Esophagus mucosa (tissue), 1 donor: ENCODE measurements at places on chromosomes 11 and 22.

GRCh38 chr11:45771193-45771565, 33.8 kb upstream of the SLC35C1 start:
- peak; percentile 58 for ATAC-seq

DNA sequence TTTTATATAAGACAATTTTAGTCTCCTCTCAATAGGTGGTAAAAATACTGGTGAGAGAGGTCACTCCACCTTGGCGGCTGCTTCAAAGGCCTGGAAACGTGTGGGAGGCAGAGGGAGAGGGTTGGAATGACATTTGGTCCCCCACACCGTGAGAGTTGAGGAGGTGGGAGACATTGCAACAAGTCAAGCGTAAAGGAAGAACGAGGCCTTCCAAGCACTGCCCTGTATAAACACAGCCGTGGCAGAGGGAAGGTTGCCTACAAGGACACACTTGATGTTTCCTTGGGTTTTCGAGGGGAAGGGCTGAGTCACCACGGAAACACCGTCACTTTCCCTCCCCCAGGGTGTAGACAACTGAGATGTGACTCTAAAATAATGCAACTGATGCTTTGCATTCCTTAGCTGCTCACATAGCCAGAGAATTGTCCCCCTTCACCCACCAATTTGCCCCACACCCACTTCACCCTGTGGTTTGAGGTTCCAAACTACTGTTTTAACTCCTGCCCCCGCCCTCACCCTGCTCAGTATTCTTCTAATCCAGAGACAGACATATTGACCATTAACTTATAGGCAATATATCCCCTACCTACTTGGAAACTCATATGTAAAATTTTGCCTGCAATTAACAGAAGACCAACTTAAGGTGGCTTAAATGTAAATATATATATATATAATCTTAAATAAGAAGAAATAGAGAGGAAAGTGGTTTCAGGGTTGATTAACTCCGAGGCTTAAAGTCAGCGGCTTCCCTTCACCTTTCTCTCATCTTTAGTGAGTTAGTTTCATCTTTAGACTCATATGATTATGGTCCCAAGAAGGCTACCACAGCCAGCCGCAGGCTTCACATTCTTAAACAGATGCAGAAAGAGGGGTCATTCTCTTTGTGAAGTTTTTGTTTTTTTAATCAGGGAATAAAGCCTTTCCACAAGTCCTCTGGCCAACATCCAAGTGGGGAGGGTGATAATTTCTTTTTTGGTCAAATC, 54.1 kb upstream of the BDNF start:
- no peak for ATAC-seq

DNA sequence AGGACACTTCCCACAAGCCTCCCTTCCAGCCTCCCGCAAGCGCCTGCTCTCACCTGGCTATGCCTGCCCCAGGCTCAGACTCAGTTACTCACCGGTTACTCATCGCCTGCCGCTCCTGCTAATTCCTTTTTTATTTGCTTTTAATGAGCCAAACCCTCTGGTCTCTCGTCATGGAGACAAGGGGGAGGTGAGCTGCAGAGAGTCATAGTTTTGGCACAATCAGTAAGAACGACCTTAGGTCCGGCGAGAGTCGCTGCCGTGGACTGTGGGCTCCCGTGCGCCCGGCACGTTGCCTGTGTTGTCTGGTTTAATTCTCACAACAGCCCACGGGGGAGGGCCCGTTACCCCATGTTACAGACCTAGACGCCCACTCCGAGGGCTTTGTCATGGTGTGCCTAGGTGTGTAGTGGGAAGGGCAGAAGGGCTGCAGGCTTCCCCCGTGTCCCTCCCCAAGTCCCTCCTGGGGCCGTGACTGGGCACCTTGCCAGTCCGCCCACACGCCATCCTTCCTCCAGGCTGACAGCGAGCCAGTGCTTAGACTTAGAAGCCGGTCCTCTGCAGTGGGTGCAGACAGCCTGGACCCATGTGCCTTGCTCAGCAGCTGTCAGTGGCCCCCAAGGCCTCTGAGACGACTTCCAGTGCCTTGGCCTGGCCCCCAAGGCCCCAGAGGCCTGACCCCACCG, 42.2 kb downstream of the WNT7B start:
- peak; percentile 92 for ATAC-seq

DNA sequence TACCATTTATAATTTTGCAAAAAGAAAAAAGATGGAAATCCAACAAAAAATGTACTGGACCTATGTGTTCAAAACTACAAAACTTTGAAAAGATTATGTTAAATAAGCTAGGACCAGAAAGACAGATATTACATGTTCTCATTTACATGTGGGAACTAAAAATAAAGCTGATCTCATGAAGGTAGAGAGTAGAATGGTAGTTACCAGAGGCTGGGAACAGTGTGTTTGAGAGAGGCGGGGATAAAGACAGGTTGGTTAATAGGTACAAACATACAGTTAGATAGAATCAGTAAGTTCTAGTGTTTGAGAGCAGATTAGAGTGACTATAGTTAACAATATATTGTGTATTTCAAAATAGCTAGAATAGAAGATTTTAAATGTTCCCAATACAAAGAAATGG, 71.6 kb downstream of the USP47 start:
- no peak for ATAC-seq

DNA sequence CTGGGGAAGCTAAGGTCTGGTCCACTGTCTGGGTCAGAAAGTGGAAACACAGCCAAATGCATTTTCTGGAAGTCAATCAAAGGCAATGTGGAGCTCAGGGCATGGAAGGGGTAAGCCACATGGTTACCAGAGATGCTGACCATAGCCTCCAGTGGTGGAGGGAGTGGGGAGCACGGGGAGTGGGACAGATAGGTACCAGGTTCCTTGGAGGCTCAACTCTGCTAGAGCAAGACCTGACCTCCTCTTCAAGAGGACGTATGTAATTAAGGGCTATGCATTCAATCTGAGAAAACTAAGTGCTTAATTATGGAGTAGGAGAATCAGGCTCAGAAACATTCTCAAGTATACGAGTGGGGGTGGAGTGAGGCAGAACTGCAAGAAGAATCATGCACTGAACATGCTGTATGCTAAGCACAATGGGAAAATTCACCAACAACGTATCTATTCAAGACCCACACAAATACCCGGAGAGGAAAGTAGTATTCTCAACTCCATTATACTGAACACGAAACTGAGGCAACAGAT, 65.2 kb upstream of the PHOX2A start:
- ATAC-seq, result no peak

GRCh38 chr11:19739872-19740271, 27.2 kb downstream of the NAV2 start:
- no peak for ATAC-seq

- ATAC-seq, result no peak
Measured at GRCh38 chr22:17575151-17575550, 11.9 kb downstream of the SLC25A18 start.

GRCh38 chr11:45092901-45093760, 53.3 kb upstream of the PRDM11 start:
- no peak for ATAC-seq

DNA sequence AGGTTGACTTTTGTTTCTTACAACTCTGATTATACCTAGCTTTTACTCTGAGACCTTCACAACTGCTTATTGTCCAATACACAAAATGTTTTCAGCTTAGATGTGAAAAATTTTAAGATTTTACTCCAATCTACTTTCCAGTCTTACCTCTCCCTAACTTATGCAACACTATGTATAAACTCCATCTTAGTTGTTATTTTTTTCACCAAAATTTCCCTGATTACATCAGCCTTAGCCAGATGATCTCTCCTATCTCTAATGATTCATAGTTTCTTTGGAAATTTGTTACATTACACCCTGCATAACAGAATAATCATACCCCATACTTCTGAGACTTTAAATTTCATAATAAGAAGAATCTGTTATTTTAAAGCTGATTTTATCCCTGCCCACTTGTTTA, 621.0 kb upstream of the ANO3 start:
- ATAC-seq, result no peak

- peak; percentile 74 for ATAC-seq
Measured at GRCh38 chr11:36364551-36365325, 68.7 kb downstream of the PRR5L start.

GRCh38 chr22:48872271-48873190, 955.1 kb downstream of the BRD1 start:
- ATAC-seq, result no peak

GRCh38 chr22:17633217-17633997, 4.9 kb upstream of the ATP6V1E1 start:
- ATAC-seq, result peak; percentile 80

DNA sequence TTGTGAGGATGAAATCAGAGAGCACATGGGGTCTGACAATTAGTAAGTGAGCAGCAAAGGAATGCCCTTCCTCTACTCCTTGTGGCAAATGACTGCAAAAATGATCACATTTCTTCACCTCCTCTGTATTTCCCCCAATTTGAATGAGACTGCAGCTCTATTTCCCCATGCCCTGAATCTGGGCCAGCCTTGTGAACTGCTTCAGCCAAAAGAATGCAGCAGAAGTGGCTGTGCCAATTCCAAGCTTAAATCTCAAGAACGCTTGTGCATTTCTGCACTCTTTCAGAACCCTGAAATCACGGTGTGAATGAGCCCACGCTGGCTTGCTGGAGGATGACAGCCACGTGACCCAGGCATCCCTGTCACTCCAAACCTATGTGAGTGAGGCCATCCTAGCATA, 9.9 kb downstream of the SLC43A3 start:
- ATAC-seq, result no peak

GRCh38 chr11:113647108-113647507, 59.0 kb downstream of the TMPRSS5 start:
- ATAC-seq, result no peak

- no peak for ATAC-seq
Measured at GRCh38 chr11:57834852-57835251, 73.2 kb downstream of the CTNND1 start.

GRCh38 chr11:92670308-92670890, 299.1 kb upstream of the MTNR1B start:
- no peak for ATAC-seq

DNA sequence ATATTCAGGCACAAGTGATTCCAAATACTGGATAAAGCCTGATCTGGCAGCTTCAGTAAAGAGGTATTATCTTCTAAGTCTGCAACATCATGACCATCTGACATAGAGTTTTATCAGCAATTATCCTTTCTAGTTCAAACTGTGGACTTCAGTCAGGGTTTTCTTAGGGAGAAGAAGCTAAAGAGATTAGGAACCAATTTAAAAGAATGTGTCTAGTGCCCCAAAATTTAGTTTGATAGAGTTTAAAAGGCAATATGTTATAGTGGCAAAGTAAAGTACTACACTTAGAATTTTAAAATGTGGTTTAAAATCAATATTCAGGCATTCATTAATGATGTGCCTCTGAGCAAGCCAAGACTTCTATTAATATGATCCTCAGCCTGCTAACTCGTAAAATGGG, 5.4 kb downstream of the PAK1 start:
- no peak for ATAC-seq

- no peak for ATAC-seq
Measured at GRCh38 chr22:34334893-34335292, 414.6 kb upstream of the LARGE1 start.

GRCh38 chr11:59776210-59777066, 21.3 kb downstream of the STX3 start:
- peak; percentile 91 for ATAC-seq

- ATAC-seq, result no peak
Measured at GRCh38 chr11:112318184-112318591, 57.5 kb upstream of the PLET1 start.

GRCh38 chr11:88313441-88313840, 24.1 kb downstream of the CTSC start:
- no peak for ATAC-seq

DNA sequence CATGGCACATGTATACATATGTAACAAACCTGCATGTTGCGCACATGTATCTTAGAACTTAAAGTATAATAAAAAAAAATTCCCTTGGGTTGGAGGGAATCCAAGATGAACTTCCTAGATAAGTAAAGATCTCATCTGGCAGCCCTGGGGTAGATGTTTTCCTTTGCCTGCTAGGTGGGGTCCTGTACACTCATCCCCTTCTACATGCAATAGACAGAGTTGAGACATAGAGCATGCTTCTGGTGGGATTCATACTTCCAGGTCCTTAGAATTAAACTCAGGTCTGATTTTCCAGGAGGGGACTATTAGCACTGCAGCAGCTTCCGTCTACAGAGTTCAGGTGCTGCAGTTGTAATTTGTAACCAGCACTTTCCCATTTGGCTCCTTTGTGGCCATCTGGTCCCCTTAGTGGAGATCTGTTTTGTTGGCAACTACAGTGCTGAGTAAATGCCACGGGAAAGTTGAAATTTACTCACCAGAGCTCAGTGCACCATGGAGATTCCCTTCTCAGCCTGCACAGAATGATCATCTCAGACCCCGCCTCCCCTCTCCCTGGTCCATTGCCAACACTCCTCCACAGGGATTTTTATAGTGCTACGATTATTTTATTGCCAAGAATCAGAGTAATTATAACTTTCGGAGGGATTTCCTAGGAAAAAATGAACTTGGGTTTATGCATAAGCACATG, 220.1 kb upstream of the E2F8 start:
- ATAC-seq, result no peak

DNA sequence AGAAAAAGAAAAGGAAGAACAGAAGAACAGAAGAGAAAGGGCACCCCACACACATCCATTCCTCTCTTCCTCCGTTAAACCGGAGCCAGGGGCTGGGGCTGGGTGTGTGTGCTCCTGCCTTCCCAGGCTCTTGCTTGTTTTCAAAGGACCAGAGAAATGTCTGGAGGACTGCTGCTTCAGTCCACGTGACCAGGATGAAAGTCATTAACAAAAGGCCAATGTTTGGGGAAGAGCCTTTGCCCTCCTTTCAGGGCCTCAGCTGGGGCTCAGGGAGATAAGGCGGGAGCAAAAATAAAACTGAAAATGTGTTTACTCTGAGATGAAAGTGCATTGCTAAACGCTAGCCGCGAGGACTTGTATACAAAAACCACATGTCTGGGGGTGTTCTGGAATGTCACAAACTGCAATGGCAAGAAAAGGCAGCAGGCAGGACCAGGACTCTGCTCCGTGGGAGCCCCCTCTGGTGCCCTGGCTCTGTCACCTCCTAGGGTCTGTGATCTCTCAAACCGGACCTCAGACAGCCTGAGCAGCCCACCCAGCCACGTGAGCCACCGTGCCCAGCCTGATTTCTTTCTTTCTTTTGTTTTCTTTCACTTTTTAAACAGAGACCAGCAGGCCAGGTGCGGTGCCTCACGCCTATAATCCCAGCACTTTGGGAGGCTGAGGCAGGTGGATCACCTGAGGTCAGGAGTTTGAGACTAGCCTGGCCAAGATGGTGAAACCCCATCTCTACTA, 31.6 kb upstream of the MYH9 start:
- no peak for ATAC-seq

GRCh38 chr11:119015054-119015611, 3.0 kb downstream of the RPS25 start:
- no peak for ATAC-seq

GRCh38 chr11:120243221-120243620, 3.3 kb downstream of the POU2F3 start:
- no peak for ATAC-seq

DNA sequence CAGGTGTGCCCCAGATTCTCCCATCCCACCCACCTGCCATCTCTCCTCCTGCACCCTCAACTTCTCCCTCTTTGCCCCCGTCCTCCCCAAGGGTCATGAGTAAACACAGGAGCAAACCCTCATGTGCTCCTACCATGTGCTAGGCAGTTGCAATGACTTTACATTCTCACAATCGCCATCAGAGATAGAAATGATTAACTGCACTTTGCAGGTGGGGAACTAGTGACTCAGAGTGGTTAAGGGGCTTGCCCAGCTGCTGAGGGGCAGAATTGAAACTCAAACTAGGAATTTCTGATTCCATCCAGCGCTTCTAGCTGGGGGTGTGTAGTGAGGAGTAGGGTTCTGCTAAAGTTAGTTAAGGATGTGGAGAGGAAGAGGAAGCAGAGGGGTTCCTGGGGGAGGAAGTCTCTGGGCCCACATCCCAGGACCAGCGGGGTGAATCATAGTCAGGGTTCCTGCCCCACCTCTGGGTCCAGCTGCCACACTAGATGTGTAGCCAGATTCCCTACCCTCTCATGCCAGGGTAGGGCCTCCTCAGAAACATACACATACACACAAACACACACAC, 16.0 kb upstream of the PRG2 start:
- peak; percentile 40 for ATAC-seq
